Vagina (tissue), 2 donors: ENCODE measurements at places on chromosomes 13 and 19.

DNA sequence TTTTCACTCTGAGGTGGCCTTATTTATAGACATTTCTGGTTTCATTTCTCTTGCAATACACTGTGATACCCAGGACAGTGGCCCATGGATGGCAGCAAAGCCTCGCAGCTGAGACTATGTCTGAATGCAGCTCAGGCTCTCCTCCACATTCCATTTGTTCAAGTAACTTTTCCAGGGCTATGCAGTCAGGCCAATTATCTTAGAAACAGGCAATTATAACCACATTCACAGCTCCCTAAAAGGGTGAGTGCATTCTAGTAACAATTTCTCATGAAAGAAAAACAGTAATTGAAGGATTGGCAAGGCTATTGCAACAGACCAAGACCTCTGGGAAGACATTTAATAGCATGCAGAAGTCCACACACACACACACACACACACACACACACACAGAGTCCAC lies 264.0 kb downstream of the TBC1D4 start:
- no peak for DNase-seq

DNA sequence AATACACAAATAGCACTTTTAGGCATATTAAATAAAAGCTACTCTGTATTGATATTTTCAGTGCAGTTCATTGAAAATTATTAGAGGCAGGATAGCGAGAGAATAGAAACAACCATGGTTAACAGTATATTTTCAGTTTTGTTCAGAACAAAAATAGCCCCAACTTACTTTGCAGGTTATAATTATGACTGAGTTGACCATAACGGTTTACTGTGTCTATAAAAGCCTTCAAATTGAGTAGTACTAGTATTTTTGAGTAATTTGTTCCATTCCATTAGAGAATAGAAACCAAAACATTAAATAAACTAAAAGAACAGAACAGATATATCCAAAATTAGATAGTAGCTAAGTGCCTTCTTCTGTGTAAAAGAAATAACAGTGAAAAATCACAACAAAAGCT lies 1108.4 kb upstream of the PCDH20 start:
- no peak for DNase-seq

DNA sequence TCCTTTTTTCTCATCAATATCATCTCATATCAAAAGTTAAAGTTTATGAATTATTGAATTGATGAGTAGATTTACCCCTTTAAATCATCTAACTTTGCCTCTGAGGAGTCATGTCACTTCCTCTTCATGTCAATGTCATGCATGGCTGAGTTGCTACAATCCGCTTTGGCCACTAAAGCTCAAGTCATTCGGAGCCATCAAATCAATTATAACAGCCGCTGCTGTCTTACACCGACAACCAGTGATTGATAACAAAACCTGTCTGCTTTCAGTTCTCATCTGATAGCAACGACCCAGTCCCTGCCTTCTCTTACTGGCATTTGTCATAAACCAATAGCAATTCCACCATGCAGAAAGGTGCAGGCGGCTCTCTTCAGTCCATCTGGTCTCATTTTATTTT lies 429.3 kb downstream of the DIAPH3 start:
- no peak for DNase-seq

DNA sequence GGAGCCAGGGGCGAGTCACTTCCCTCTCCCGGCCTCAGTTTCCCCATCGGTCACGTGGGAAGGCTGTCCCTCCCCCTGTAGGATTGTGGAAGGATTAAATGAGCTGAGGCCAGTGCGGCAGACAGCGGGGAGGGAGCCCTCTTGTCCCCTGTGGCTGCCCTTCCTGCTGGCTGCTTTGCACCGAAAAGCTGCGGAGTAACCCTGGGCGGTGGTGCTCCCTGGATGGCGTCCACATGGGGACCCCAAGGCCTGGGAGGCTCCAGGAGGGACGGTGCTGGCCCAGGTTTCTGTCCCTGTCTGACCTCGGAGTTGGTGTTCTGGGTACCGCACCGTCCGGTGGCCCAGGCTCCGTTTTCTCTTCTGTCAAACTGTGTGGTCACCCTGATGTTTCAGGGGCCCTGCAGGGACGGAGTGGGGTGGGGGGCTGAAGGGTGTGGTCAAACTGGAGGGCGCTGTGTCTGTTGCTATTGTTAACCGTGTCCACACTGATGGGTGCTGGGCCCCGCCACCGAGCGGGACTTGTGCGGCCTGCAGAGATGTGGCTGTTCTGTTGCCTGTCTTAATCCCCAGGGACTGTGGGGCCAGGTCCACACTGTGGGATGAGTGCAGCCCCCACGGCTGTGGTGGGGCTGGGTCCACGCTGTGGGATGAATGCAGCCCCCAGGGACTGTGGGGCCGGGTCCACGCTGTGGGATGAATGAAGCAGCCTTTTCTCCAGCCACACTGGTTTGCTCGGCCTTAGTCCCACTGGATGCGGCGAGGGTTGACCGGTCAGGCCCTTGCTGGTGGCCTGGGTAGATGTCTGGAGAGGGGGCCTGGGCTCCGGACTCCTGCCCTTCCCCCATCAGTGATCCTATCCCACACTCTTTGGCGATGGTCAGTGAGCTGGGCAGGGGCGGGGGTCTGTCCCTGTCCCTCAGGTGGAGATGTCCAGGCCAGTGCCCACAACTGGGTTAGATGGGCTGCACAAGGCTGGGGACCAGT lies 6.9 kb downstream of the GNA11 start:
- no peak for DNase-seq

DNA sequence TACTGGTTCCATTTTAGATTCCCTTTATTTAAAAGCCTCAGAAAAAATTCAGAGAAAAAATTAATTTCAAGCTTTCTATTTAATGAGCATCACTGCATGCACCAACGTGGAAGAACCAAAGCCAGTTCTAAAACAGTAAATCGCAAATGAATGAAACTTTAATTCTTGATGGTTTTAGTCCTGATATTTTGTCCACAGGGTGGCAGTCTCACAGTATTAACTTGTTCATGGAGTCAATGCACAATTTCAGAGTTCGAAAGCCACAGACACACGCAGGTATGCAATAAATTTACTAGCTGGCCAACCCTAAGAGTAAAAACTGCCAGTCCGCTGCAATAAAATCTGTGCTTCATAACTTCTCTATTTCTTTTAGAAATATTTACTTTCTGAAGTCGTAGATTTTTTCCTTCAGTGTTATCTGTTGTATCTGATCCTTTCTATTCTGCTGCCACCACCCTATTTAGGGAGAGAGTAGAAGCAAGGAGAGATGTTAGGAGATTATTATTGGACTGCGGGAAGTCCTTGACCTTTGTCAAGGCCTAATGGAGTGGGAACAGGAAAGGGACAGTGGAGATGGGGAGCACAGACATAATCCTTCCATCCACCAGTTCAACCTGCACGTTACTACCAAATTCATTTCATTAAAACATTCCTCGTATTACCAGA lies 7.0 kb upstream of the WBP4 start:
- no peak for DNase-seq

GRCh38 chr13:50993934-50994333 lies 84.3 kb downstream of the RNASEH2B start:
- DNase-seq = no peak

GRCh38 chr19:42048992-42049391 lies 21.0 kb downstream of the GRIK5 start:
- no peak for DNase-seq

GRCh38 chr19:40726279-40726678 lies 9.4 kb downstream of the ITPKC start:
- DNase-seq = no peak

GRCh38 chr13:66154976-66155375 lies 1075.2 kb downstream of the PCDH9 start:
- DNase-seq = no peak

- no peak for DNase-seq
Observed at GRCh38 chr13:105059786-105060185, 1475.7 kb downstream of the EFNB2 start.

DNA sequence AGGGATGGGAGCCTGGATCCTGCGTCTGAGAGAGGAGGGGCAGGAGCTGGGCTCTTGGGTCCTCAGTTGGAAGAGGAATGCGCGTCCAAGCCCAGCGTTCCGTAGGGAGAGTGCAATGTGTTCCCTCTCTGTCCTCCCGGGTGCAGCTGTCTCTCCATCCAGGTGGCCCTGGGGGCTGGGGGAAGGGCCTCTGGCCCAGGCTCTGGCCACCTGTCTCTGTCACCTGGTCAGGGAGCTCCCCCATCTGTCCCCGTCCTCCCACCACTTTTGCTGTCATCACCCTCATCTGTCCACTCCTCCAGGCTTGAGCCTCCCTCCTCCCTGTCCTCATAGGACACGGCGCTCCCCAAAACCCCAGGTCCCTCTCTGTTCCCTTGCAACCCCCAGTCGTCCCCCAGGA lies 3.7 kb upstream of the SBK2 start:
- no peak for DNase-seq

- no peak for DNase-seq
Observed at GRCh38 chr19:16381756-16382401, 57.3 kb downstream of the KLF2 start.

GRCh38 chr13:78712831-78713230 lies 53.9 kb upstream of the OBI1 start:
- DNase-seq = no peak
